ENCODE measurements at places on chromosomes 5 and 9.

GRCh38 chr5:83368319-83368718 is 103.2 kb upstream of the VCAN start:
- DNase-seq: no peak

- DNase-seq: no peak
Observed at GRCh38 chr9:18579536-18579935, 105.6 kb downstream of the ADAMTSL1 start.

DNA sequence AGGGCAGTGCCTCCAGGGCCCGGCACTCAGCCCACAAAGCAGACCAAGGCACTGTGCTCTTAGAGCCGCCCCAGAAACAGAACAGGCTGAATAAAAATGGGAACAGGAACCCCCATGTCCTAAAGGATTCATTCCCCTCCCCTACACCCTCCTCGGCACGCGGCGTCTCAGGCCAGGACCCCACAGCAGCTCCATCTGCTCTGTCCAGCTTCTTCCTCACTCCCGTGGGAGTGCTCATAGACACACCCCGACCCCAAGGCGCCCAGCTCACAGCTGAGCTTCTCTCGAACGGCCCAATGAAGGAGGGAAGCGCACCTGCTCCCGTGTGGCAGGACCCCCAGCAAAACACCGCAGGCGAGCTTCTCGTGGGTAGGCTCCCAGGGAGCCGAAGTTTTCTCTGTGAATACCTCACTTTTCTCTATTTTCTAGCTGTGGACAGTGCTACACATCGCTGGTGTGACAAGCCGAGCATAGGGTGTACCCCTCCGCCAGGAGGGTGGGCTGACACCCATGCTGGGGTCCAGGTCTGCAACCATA is 15.4 kb upstream of the QSOX2 start:
- no peak for DNase-seq

DNA sequence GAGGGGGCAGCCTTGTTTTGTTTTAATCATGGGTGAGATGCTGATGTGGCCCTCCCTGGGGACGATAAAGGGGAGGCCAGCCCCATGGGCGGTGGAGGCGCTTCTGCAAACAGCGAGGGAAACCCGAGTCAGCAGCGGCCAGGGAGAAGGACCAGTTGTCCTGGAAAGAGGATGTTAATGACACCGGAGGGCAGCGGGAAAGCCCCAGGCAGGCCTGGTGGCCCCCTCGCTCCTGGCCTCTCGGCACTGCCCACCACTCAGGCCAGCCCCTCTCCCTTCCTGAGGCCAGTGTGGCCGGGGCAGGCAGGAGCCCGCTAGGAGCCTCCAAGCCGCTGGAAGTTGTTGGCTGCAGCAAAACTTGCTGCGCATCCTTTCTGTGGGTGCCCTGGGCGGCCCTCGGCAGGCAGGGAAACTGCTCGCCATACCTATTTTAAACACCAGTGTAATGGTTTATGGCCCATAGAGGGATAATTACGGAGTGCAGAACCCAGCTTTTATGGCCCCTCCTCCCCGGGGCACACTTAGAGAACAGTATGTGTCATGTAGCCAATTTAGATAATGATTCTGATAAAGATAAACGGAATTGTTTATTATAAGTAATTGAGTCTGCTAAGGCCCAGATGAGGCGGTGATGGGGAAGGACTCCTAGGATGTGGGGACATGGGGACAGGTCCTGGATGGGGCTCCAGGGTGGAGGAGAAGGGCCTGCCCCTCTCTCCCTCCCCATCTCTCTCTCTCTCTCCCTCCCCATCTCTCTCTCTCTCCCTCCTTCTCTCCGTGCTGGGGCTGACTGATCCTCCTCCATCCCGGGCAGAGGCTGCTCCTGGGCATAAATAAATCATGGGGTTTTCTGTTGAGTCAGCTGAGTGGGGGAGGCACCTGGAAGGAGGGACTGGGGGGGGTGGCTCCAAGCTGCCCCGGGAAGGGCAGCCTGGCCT is 36.9 kb downstream of the LMX1B start:
- DNase-seq: no peak

Data from Caki2 (cell line).